Activated CD4-positive, CD25-positive, alpha-beta regulatory T cell (primary cell): ENCODE measurements at places on chromosomes 1 and 21.

- DNase-seq = no peak
These were observed 241.4 kb downstream of the TOMM20 start for GRCh38 chr1:234887016-234887900.

GRCh38 chr1:63915121-63915520, 141.3 kb downstream of the ROR1 start:
- no peak for DNase-seq

- no peak for DNase-seq
These were observed 738.7 kb downstream of the LTN1 start for GRCh38 chr21:28253961-28254360.

DNA sequence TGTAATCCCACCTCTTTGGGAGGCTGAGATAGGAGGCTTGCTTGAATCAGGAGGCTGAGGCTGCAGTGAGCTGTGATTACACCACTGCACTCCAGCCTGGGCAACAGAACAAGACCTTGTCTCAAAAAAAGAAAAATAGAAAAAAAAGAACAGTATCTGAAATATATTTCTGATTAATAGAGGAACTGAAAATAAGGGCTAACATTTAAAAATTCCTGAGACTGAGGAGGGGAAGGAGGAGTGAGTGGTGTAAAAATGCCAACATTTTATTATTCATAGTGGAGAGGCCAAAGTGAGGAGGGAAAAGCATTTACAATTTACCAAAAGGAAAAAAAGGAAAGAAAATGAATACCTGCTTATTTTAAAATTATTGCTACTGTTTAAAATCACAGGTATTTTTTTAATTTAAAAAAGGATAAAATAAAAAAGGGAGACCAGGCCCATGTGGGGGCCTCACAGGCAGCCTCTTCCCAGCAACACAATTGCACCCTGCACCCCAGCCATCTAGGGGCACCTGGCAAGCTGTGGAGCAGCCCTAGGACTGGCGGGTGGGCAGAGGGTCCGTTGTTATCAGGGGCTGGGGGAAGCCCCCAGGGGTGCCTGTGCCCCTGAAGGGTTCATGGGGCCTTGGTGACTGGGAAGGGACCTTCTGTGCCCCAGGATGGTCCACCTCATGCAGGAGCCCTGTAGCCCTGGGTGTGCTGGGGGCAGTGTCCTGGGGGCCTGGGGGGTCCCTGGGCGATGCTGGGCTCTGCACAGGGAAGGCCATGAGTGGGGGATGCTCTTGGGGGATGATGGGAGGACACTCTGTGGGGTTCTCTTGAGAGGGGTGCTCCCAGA, 34.8 kb upstream of the ADARB1 start:
- no peak for DNase-seq

DNA sequence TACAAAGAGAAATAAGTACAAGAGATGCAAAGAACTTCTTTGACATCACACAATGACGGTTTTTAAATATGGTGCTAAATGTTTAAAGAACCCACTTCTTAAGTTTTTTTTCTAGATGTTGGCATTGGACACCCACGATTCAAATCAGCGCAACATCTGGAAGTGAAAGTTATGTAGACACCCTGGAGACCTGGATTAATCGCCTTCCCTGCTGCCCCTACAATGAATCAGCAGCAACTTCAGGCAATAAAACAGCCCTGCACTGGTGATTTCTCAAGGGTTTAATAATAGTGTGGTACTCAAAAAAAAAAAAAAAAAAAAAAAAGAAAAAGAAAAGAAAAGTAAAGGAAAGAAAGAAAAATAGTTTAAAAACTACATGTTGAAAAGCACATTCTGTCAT, 248.3 kb downstream of the NUF2 start:
- no peak for DNase-seq

DNA sequence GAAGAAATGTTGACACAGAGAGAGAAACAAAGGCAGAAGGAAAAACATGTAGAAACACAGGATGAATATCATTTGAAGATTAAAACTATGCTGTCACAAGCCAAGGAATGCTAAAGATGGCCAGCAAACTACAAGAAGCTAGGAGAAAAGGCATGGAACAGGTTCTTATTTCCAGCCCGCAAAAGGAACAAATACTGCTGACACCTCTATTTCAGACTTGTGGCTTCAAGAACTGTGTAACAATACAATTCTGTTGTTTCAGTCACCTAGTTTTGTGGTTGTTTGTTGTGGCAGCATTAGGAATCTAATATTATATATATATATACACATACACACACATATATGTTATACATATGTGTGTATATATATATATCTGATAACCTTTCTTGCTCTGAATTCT, 1543.9 kb downstream of the KCNT2 start:
- no peak for DNase-seq

DNA sequence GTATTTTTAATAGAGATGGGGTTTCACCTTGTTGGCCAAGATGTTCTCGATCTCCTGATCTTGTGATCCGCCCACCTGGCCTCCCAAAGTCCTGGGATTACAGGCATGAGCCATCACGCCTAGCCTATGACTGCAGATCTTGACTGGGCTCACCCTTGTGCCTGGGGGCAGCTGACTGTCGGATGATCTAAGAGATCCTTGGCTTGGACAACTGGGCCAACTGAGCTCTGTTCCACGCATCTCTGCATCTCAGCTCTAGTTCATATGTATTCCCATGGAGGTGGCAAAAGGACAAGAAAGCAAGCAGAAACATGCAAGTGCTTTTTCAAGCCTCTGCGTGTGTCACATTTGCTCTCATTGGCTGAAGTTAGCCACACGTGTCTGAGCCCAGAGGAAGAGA, 75.8 kb upstream of the SELENON start:
- no peak for DNase-seq

GRCh38 chr1:172616195-172616594, 42.7 kb upstream of the FASLG start:
- DNase-seq = no peak

GRCh38 chr1:11691928-11692711, 610 bp downstream of the DRAXIN start:
- DNase-seq = no peak

DNA sequence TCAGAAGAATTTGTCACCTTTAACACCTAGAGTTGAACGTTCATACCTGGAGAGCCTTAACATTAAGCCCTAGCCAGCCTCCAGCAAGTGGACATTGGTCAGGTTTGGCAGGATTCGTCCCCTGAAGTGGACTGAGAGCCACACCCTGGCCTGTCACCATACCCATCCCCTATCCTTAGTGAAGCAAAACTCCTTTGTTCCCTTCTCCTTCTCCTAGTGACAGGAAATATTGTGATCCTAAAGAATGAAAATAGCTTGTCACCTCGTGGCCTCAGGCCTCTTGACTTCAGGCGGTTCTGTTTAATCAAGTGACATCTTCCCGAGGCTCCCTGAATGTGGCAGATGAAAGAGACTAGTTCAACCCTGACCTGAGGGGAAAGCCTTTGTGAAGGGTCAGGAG, 52.3 kb downstream of the UBE4B start:
- no peak for DNase-seq

GRCh38 chr21:42669041-42669440, 15.6 kb downstream of the PDE9A start:
- no peak for DNase-seq

DNA sequence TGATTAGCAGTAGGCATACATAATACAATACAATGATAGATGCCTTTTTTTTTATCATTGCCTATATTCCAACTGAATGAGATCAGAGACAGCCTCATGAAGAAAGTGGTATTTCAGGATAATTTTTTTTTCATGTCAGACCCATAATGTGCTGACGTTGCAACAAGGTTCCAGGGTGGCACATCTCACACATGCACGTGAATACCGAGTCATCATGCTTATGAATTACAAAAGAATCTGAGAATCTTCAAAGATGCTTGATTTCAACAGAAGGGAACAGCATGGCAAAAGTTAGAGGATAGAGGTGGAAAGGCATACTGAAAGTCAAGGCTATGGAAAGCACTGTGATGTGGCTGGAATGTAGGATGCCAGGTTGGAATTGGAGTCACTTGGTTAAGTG, 5.0 kb upstream of the RNF11 start:
- DNase-seq = no peak

GRCh38 chr21:40466893-40467483, 380.0 kb downstream of the DSCAM start:
- DNase-seq = no peak

DNA sequence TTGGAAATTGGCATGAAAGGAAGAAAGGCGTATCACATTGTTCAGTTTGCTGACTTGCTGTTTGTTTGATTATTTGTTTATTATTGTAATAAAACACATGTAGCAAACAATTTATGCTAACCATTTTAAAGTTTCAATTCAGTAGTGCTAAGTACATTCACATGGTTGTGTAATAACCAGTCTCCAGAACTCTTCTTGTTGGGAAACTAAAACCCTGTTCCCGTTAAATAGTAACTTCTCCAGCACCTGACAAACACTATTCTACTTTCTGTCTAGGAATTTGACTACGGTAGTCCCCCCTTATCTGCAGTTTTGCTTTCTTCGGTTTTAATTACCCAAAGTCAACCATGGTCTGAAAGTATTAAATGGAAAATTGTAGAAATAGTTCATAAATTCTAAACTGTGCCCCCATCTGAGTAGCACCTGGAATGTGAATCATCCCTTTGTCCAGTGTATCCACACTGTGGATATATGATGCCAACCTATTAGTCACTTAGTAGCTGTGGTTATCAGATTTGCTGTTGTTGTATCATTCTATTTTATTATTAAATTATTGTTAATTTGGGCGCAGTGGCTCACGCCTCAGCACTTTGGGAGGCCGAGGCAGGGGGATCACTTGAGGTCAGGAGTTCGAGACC, 5.5 kb downstream of the MORC3 start:
- no peak for DNase-seq

DNA sequence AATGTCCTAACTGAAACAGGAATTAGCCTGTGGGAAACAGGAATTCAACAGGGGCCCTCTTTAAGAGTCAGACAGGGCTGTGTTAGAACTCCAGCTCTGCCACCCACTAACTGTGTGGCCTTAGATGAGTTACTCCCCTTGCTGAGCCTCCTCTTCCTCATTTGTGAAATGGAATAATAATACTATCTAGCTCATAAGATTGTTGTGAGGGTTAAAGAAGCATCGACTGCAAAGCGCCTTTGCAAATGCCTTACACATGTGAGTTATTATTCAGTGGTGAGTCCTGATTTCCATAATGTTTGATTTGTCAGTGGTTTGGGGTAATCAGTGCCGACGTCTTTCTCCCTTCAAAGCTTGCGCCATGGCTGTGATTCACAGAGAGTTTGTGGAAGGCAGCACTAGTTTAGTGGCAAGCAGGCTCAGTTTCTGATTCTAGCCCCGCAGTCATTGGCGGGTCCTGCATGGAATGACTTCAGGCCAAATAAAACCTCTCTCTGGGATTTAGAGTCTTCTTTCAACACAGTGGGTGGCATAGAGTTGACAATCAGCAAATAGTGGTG, 388.5 kb downstream of the PLPP3 start:
- no peak for DNase-seq

DNA sequence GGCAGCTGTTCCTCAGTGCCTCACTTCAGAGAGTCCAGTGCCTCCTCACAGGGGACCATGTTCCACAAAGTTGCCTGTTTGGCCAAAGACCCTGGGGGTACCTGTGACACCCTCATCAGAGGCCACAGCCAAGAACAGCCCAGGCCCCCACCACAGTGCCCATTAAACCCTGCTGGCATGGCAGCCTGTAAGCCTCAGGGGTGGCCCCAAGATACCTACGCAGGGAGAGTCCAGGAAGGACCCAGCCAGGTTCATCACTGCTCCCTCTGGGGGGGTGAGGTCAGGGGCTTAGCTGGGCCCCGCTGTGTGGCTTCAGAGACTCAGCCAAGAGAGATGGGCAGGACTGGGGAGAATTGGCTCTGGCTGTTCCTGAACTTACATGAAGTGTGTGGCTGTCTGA, 19.1 kb upstream of the PRDM16 start:
- no peak for DNase-seq

GRCh38 chr1:185373813-185374529, 56.9 kb upstream of the IVNS1ABP start:
- no peak for DNase-seq
